ENCODE measurements at places on chromosomes 4 and X.

- no peak for DNase-seq
These were observed 6.7 kb downstream of the SHISA3 start for GRCh38 chr4:42404001-42404400.

GRCh38 chrX:77640702-77641101 lies 145.3 kb downstream of the ATRX start:
- no peak for DNase-seq

DNA sequence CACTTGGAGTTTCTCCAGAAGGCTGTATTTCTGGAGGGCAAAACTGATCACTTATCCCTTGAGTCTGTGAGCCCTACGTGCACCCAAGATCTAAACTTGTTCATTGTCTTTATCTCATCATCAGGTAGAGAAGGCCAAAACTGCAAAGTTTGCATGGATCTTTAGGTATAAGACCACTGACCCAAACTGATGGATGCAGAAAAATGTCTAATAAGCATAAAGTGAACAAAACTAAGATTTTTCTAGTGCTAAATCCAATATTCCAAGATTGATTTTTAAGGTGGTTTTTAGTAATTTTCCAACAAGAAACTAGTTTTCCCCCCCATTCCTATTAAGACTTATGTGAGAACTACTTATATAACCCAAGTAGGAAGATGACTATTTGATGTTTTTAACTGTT lies 2.0 kb downstream of the TMSB15A start:
- DNase-seq, result no peak

GRCh38 chrX:25544641-25545040 lies 528.9 kb upstream of the ARX start:
- no peak for DNase-seq

GRCh38 chr4:6779667-6780565 lies 2.6 kb upstream of the KIAA0232 start:
- DNase-seq, result no peak

GRCh38 chrX:18941896-18942295 lies 42.0 kb downstream of the PHKA2 start:
- no peak for DNase-seq

GRCh38 chr4:5930876-5931275 lies 38.0 kb upstream of the CRMP1 start:
- DNase-seq, result no peak

- DNase-seq, result no peak
These were observed 46.0 kb downstream of the ELOVL6 start for GRCh38 chr4:110152386-110152785.

- no peak for DNase-seq
These were observed 47.9 kb upstream of the GPR78 start for GRCh38 chr4:8532245-8532781.

- DNase-seq, result no peak
These were observed 639.9 kb downstream of the SPOCK3 start for GRCh38 chr4:166594326-166594946.

DNA sequence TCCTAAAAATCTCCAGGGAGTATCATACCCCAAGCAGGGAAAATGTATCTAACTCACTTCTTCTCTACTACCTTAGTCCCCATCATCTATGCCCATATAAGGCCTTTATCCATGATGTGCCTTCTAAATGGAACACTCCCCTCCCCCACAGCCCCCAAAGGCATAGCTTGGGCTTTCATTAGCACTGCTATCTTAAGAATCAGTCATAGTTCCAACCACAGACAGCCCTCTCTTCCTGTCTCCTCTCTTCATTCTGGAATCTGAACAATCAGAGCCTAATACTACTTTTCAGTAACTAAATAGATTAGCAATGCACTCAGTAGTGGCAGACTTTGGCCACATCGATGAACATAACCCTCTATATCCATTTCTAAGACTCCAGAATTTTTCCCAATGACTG lies 313.2 kb upstream of the DKK2 start:
- no peak for DNase-seq

- DNase-seq, result no peak
These were observed 15.4 kb downstream of the NKX6-1 start for GRCh38 chr4:84483688-84484087.

- DNase-seq, result no peak
These were observed 80.3 kb upstream of the NOCT start for GRCh38 chr4:138935135-138935807.

DNA sequence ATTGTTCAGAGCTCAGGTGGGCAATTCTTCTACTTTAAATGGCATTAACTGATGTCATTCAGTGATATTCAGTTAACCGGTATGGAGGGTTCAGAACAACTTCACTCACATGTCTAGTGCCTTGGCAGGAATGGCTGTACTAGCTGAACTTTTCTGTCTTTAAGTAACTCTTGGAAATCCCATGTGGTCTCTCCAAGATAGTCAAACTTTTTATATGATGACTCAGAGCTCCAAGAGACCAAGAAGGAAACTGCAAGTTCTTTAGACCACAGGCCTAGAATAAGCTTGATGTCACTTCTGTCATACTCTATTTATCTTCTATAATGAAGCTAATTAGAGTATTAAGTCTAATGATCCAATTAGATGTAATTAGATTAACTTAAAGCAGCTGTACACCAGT lies 24.9 kb downstream of the LHFPL1 start:
- peak; percentile 44 for DNase-seq

DNA sequence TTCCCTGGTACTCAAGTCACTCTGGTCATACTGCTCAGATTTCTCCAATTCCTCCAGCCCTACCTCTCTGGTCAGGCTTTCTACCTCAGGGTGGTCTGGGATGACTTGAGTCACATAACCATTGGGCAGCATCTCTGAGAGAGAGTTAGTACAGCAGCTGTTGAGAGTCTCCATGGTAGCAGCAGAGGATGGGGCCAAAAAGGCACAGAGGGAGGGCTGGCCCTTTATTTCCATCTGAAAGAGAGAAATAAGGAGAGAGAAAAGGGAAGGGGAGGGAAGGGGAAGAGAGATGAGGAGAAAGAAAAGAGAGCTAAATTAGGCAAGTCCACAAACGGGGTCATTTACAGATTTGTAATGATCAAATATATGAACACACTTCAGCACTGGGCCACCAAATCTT lies 149.1 kb upstream of the ARHGEF9 start:
- no peak for DNase-seq

DNA sequence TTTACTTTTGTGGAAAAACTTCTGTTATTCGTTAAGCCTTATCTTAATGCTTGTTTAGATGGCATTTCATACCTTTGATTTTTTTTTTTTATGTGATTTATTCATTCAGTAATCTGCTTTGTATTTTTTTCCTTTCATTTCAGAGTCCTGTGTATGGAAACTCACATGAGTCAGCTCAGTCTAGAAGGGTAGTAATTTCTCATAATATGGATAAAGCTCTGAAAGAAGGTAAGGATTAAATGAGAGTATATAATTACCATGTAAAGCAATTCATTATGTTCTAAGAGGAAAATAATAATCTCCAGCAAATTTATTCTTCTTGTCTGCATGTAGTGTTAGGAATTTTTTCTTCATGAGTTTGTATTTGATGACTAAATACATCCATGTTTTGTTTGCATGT lies 37.8 kb downstream of the SNX25 start:
- DNase-seq, result no peak

GRCh38 chrX:20414762-20415445 lies 148.2 kb upstream of the RPS6KA3 start:
- DNase-seq, result no peak

DNA sequence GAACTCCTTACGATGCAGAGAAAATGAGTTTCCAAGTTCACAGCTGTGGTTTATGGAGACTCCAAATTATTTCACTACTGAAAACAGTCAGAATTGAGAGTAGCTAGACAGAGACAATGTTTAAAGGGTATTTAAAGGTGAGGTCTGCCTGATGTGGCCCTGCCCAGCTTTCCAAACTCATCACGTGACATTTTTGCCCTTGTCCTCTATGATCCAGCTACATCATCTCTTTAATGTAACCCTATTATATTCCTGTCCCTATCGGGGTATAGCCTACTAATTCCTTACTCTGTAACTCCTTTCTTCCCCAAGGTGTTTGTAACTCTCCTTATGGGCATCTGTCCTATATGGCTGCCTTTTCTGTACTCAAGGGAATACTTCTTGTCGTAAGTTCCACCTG lies 297.2 kb downstream of the GRXCR1 start:
- no peak for DNase-seq

DNA sequence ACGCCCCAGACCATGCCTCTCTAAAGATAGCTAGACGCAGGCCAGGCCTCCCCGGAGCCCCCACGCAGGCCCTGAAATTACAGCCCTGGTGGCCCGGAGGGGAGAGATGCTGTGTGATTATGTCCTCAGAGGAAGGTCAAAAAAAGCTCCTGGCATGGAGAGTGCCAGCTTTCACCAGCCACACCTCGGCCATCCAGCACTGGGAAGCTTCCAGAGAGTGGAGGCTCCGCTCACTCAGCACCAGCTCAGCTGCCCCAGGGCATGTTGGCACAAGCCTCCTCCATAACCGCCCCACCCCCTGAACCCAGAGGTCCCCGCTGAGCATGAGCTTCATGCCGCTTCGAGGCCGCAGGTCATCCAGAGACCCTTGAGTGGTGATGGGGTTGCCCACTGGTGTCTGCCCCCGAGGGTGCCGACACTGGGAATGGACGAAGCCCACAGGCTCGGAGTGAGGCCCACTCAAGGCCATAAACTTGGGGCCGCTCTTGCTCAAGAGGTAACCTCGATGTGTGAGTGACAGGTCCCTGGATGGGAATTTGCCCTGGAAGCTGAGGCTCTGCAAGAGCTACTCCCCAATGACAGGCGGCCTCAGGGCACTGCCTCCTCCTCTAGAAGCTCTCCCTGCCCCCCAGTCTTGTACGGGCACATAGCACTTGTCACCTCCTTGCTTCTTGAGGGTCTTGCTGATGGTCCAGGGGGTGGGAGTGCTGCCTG lies 4.4 kb upstream of the BGN start:
- DNase-seq, result no peak

GRCh38 chrX:54640103-54640690 lies 110.2 kb downstream of the GNL3L start:
- DNase-seq, result no peak

DNA sequence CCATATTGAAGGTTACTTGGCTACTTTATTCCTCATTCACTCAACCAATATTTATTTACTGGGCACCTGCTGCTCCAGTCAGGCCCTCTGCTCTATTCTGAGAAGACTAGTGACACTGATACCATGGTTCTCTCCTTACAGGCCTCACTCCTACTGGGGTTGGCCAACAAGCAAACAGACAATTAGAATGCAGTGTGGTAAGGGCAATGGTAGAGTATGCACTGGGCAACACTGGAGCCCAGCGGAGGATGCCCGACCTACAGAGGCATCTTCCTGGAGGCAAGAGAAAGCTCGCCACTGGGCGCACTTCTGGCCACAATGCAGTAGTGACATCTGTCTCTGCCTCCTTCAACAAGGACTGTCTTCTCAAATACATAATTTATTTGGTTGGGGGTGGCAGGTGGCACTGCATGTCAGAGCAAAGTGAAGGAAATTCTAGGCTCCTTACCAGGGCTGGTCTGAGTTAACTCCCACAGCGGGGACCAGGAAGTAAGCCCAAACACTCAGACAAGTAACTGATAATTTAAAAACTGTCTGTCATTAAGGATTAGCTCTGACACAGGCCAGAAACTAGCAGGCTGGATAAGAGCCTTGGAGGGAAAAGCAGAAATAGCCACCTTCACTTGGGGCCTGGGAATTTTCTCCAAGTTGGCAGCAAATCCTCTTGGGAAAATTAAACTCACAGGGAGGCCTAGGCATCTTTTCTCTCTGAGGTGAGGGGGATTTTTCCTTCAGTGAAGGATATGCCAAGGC lies 150.7 kb upstream of the EOLA2 start:
- no peak for DNase-seq

DNA sequence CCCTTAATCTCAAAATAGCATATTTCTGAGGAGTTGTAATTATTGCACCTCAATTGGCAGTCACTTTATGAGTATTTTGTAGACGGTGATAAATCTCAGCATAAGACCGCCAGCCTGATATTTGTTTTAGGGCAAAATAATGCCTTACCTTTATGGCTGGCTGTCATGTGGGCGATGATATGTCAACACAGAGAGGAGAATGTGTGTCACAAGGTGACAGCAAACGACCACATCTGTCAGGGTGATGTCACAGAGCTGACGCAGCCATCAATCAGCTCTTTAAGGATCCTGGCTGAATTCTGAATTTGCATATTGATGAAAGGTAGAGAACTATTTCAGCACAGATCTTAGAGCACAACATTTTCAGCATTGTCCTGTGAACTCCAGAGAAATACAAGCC lies 209.7 kb downstream of the CEP135 start:
- DNase-seq, result no peak

GRCh38 chrX:82757614-82758013 lies 750.5 kb upstream of the POU3F4 start:
- DNase-seq, result no peak

- DNase-seq, result no peak
These were observed 1144.1 kb upstream of the IGFBP7 start for GRCh38 chr4:58254291-58254690.

DNA sequence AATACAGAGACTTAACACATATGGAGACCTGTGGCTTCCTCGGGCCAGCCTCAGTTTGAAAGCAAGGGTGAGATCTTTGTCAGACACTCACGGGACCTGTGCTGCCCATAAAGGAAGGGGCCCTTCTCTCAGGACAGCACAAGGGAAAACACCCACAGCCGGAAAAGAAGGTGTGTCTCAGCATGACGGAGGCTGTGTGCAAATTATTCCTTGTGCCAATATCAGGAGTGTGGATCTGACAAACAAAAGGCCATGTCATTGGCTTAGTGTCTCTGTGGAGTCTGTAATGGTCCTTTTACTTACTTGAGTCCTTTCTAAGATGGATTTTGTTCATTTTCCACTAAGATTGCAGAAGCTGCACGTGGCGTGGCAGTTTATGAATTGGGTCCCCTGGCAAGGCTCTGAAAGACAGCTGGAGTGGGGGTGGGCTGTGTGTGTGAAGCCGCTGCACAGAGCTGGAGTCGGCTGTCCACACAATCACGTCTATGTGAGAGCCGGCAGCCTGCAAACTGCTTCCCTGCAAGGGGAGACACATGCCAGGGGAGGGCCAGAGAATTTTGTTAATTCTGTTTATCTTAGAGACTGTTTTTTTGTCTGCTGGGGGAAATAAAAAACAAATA lies 1.9 kb downstream of the ENPP6 start:
- no peak for DNase-seq

DNA sequence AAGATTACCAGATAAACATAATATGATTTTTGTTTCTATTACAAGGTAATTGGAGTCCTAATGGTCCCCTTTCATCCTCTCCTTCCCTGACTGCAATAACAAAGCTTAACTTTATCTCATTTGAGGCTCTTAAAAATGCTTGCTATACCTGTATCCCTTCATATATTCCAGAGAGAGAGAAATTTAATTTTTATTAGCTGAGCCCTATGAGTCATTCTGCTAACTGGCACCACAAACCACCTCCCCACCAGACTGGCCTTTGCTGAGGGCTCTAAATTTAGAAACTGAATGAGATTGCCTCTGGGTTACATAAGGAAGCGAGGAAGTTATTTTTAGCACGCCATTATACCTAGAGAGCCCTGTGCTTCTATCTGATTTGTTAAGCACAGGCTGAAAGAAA lies 27.4 kb downstream of the CBLL2 start:
- peak; percentile 53 for DNase-seq
